ENCODE measurements at places on chromosomes 16 and 17.

GRCh38 chr17:9498490-9498889, 77.1 kb downstream of the STX8 start:
- no peak for DNase-seq

DNA sequence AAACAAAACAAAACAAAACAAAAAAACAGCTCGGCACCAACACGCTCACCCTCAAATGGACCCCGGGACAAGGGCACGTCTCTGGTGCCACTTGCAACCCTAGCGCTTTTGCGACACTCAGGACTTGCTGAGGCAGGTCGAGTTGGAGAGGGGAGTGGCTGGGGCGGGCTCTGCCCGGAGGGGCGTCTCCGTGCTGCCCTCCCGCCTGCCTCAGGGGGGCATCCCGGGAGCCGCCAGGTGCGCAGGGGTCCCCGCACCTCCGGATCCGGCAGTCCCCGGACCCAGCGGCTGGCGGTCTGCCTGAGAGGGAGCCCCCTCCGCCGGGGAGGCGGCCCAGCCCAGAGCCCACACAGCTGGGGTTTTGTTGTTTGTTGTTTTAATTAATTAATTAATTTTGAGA, at the start of gene SLC52A1:
SLC52A1 (minus strand) TSS at position 112 of the 400 bp plus-strand sequence. CDS start 820 bp downstream, outside the sequence.
- DNase-seq, result no peak

- no peak for DNase-seq
Observed at GRCh38 chr16:8929086-8929748, 34.5 kb downstream of the USP7 start.

DNA sequence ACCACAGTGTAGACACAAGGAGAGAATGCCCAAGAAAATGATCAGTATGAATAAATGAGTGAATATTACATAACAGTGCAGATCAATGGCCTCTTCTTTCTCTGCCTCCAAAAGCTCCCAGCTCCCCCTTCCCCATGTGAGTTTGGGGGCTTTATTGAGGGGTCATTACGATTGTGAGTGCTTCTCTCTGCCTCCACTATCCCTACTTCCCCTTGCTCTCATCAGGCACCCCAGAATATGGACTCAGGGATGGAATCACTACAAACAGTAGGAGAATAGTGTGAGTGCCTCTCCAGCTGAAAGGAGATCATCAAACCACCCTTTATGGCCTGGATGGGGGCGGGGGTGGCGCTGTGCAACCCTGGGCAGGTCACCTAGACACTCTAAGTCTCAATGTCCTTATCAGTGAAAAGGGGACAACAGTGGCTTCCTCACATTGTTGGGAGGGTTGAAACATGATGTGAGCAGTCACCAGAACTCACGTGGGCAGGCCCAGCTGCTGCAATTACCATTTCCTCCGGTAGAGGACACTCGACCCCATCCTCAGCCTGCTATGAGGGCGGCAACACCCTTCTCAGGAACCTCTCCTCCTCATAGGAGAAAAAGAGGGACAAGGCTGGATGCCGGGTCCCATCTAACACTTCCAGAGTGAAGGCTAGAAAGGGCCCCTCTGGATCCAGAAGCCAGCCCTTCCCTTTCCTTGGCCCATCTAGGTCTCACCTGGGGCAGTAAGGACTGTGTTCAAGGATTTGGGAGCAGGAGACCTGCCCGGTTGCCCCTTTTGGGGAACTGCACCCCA, 2.1 kb upstream of the EPOP start:
- DNase-seq, result peak; percentile 59

- no peak for DNase-seq
Observed at GRCh38 chr16:68640972-68641371, 4.1 kb upstream of the CDH3 start.

- no peak for DNase-seq
Observed at GRCh38 chr17:28892024-28892423, 5.5 kb downstream of the FLOT2 start.

DNA sequence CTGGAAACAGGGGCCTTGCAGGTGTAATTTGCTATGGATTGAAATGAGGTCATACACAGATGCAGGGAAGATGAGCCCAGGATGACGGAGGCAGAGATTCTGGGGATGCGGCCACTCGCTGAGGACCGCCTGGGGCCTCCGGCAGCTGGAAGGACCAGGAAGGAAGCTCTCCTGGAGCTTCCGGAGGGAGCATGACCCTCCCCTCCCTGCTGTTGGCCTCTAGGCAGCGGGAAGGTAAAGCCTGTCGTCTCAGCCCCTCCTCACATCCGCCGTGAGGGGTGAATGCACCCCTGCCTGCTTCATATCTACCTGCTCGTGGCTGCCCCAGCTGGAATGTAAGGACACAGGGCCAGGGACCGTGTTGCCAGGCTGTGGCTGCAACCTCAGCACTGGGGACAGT, 29.1 kb upstream of the ZNF469 start:
- no peak for DNase-seq

DNA sequence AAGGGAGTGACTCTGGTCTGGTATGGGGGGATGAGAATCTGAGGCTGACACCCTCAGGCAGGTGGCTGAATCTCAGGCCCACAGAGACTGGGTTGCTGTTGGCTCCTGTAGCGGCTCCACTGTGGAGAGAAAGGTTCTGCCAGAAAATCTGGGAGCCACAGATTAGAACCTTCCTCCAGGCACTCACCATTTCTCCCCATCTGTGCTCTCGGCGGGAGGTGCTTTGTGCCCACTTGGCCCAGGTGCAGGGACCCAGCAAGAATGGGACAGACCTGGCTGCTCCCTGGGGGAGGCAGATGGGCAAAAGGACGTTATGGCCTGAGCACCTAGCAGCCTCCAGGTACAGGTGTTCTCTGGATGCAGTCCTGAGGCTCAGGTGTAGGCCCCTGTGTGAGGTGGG, 20.1 kb downstream of the RAB11FIP3 start:
- no peak for DNase-seq

DNA sequence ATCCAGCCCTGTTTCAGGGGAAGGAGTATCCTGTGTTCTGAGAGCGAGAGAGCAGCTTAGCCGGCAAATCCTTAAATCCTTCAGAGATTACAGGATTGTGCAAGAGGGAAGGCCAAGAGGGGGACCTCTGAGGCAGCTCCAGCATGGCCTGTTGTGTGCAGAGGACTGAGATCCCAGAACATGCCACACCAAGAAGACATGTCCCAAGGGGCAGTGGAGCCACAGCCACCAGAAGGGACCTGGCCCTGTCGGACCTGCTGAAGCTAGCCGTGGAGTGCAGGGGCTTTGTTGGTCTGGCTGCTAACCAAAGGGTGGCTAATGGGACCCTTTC, 1.6 kb upstream of the MRC2 start:
- no peak for DNase-seq
